ENCODE measurements at places on chromosomes 7 and 10.

DNA sequence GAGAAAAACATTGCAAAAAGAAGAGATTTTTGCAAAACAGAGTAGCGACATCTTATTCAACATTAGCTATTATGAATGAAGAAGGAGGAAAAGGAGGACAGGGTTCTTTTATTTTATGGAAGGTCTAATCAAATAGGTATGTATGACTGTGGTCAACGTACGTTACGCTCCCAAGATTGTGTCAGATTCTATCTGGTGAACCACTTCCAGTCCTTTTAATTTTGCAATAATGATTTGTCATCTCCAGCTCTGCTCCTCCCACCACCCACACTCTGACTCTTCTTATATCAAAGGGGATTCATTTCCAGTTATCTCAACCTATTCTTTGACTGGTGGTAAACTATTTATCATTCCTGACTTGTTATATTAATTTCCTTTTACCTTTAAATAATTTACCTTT is 259.9 kb downstream of the CACNA2D1 start:
- DNase-seq: no peak

GRCh38 chr10:59523851-59524250 is 161.5 kb upstream of the FAM13C start:
- no peak for DNase-seq

GRCh38 chr7:122833888-122834570 is 52.2 kb downstream of the CADPS2 start:
- DNase-seq: no peak

- DNase-seq: no peak
Observed at GRCh38 chr7:143397710-143398530, 10.7 kb downstream of the EPHA1 start.

DNA sequence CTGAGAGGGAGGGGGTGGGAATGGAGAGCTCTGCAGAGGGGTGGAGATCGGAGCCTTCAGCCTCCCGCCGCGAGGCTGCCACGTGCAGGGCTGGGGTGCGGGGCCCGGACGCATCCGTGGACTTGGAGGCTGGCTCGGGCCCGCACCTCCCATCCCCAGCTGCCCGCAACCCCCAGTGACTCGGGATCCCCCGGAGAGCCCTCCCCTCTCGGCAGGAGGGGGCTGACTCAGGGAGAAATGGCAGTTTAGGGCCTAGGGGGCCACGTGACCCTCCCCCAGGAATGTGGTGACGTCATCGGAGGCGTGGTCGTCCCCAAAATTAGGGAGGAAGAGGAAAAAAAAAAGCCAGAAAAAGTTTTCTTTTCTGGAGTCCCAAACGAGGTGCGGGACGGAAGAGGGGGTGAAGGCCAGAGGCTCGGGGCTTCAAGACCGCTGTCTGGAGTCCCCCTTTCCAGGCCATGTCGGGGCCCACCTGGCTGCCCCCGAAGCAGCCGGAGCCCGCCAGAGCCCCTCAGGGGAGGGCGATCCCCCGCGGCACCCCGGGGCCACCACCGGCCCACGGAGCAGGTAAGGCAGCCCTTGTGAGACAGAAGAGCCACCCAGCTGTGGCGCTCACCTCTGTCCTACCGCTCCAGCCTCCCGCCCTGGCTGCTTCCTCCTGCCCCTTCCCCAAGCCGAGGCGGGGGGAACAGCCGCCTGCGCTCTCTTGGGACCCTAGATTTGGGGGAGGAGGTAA is at the start of gene TRIP6:
Gene TRIP6, plus strand, starts transcription at position 348 of the 736 bp plus-strand sequence. Its CDS starts 111 bp downstream, at position 459.
- no peak for DNase-seq

DNA sequence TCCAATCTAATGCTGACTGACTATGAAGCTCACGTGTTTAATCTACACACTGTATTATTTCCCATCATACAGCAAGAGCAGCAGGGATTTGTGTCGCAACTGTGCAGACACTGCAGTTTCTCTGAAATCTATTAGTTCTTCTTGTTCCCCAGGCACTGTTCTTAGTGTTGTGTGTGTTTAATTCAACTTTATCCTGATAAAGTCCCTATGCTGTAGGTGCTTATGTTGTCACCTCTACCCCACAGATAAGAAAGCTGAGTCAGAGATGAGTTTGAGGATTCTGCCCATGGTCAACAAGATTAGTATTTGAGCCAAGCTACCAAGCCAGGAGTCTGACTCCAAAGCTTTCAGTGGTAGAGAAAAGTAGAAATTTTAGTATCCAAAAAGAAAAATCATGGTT is 22.5 kb upstream of the EPHB6 start:
- no peak for DNase-seq

GRCh38 chr10:128612195-128612594 is 486.0 kb upstream of the MKI67 start:
- DNase-seq: no peak

DNA sequence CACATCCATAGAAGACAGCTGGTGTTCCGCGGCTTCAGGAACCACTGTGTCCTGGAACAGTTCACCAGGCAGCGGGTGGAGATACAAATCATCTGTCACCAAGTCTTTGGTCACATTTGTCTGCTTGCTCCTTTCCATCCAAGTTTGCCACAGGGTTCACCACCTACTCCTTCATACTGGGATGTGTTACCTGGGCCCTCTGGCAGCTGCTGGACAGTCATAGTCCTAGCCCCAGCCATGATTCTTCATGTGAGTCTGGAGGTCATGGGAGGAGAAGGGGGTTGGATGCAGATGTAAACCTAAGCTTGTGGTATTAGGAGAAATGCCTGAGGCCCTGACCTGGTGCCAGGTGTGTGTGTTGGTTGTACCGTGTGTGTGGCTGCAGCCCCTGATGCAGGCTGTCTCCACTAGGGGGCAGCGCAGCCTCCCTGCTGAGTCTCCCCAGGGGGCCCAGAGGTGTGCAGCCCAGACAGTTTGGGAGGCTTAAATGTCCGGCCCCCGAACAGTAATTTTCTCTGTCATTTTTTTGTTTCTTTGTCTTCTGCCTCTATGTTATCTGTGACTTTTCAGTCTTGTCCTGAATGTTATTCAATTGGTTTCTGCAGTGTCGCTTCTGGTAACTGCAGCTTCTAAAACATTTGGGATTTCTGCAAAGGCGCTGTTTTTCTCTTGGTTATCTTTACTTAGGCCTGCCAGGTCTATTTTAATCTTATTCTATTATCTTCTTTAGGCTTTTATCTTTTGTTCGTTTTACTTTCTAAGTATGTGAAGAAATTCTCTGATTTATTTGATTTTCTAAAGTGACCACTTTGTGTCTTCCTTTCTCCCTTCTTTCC is 14.8 kb downstream of the NPS start:
- no peak for DNase-seq

GRCh38 chr7:148633761-148634160 is 43.2 kb downstream of the C7orf33 start:
- no peak for DNase-seq

- no peak for DNase-seq
Observed at GRCh38 chr10:124271676-124272075, 147.0 kb downstream of the OAT start.

GRCh38 chr10:48468866-48469511 is 135.9 kb downstream of the ARHGAP22 start:
- no peak for DNase-seq

- DNase-seq: no peak
Observed at GRCh38 chr10:102368077-102368476, 27.4 kb upstream of the NFKB2 start.

DNA sequence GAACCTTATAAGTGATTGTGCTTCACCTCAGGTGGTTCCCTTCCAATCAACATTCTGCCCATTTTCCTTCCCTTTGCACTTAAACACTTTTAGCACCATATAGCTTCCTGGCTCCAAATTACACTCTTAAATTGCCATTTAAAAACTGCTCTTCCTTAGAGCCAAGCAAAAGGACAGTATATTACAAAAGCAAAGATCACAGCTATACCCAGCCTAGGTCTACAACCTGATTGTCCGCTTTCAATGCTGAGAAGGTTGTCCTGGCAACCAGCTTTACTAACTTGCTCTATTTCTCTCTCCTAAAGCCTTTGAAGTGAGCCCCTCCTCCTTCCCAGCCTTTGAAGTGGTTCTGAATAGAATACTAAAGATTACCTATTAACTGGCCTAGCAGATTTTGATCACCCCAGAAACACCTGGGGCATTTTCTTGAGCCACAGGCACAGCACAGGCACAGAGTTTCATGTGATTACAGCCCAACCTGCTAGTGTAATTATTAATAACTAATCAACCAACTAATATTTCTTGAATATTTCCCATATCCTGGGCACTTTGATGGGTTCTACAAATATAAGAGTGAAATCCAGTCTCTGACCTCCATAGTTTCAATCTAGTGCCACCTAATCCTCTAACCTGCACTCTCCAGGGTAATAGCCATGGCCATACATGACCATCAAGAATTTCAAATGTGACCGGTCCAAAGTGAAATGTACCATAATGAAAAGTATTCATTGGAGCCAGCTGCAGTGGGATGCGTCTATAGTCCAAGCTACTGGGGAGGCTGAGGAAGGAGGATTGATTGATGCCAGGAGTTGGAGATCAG is 63.6 kb upstream of the TRIM24 start:
- DNase-seq: no peak

DNA sequence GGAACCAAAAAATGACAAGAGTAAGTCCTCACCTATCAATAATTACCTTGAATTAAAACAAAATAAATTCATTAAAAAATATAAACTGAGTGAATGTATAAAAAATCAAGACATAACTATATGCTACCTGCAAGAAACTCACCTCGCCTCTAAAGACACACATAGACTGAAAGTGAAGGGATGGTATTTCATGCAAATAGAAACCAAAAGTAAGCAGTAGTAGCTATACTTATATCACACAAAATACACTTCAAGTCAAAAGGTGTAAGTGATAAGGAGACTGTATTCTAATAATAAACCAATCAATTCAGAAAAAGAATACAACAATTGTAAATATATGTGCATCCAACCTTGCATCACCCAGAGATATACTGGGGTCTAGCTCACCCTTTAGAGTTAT is 332.6 kb downstream of the SH2D4B start:
- no peak for DNase-seq

DNA sequence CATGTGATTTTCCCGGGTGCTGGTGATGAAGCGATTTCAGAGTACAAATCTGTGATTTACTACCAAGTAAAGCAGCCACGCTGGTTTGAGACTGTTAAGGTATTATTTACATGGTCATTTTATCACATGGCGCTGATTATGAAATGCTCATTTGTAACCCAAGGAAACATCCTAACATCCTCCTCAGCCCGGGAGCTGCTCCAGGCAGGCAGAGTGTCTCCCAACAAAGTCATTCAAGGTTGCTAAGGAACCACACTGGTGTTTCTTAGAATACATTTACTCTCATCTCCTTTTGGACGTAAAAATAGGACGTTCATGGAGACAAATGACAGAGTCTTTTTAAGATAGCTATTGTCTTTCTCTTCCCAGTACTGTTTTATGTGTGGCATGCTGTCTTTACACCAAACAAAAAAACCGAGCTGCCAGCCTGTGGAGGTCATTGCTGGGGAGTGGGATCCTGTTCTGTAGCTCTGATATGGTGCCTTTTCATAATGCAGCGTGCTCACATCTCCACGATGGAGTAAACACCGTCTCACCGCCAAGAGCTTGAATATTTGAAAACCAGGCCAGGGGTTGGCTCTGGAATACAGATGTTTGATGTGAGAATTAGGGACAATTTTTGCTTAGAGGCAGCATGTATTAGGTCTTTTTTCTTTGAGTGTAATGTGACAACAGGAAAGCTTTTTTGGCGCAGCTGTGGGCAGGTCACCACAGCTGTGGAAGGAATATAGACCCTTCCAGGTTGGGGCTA is 119.6 kb downstream of the DOCK1 start:
- no peak for DNase-seq

GRCh38 chr10:79102498-79102874 is 33.7 kb downstream of the ZMIZ1 start:
- DNase-seq: no peak

DNA sequence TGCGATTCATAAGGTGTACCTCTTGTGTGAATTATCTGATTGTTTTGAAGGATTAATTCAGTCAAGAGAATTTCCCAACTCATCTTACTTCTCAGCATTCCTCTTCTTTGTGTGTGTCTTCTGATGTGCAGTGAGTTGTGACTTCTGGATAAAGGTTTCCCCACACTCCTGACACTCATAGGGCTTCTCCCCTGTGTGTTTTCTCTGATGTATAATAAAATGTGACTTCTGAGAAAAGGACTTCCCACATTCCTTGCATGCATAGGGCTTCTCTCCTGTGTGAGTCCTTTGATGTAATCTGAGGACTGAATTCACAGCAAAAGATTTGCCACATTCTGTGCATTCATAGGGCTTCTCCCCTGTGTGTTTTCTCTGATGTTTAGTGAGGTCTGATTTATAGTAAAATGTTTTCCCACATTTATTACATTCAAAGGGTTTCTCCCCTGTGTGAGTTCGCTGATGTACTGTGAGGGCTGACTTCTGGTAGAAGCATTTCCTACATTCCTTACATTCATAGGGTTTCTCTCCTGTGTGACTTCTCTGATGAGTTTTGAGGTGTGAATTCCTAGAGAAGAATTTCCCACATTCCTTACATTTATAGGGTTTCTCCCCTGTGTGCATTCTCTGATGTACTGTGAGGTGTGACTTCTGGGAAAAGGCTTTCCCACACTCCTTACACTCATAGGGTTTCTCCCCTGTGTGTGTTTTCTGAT is 24.2 kb downstream of the ZNF25 start:
- no peak for DNase-seq

GRCh38 chr7:49483142-49483541 is 290.3 kb upstream of the VWC2 start:
- no peak for DNase-seq

GRCh38 chr10:130350996-130351395 is 214.8 kb downstream of the GLRX3 start:
- DNase-seq: no peak

DNA sequence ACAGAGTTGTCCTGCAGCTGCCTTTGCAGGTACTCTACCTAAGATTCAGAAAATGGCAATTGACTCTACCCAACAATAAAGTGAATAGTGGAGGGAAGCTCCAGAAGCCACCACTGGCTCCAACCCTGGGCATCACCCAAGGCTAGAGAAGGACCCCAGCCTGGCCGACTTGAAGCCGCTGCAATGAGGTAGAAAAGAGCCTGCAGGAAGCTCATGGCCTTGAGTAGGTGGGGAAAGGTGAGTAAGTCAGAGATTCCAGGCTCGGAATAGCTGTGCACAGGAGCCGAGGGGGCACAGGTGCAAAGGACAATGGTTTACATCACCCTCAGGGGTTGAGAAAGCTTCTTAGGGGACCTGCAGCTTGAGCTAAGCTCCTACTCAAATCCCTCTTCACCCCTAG is 83.6 kb downstream of the AOAH start:
- no peak for DNase-seq

DNA sequence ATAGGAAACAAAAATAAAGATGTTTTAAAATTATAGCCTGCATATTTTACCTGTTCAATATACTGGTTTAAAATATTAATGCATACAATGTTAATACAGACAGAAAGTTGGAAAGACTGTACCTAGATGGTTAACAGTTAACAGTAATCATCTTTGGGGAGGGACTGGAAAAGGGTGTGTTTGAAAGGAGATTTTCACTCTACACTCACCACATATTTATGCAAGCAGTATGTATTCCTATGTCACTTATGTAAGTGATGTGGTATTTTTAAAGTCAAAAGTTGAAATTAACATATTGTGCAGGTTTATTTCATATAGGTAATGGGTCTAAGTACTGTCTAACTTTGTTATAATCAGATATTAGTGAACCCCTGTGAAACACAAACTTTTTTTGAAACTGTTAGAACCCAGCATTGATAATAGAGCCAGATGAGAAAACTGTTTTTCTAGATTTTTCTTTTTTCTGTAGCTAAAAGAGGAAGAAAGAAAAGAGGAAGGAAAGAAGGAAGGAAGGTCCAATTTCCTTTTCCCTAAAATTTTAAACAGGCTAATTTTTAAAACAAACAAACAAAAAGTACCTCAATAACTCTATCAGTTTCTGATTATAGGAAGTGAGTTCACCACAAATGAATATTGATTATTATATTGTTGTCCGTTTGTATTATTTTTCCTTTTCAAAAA is 9.0 kb upstream of the STARD3NL start:
- no peak for DNase-seq

- DNase-seq: no peak
Observed at GRCh38 chr10:102615361-102615760, 28.9 kb upstream of the TRIM8 start.

Data from stimulated activated CD4-positive, alpha-beta T cell treated with anti-CD3 and anti-CD28 coated beads, Interleukin-1b, Interleukin-23, amount 100 ng/mL, for 1 hour (primary cell).